ENCODE measurements at places on chromosomes 6 and 20. TPM values are rescaled to one million over a fixed set of nuclear protein-coding genes. Genes with fewer than 3 reads are reported as not detected.

MEI4 gene
- total RNA-seq: not detected

IMPG1 gene
- not detected for total RNA-seq

EMILIN3 gene
- total RNA-seq: 0.17 TPM

FAM50B gene
- total RNA-seq: 11.6 TPM

TMEM181 gene
- 36.0 TPM for total RNA-seq

DNA sequence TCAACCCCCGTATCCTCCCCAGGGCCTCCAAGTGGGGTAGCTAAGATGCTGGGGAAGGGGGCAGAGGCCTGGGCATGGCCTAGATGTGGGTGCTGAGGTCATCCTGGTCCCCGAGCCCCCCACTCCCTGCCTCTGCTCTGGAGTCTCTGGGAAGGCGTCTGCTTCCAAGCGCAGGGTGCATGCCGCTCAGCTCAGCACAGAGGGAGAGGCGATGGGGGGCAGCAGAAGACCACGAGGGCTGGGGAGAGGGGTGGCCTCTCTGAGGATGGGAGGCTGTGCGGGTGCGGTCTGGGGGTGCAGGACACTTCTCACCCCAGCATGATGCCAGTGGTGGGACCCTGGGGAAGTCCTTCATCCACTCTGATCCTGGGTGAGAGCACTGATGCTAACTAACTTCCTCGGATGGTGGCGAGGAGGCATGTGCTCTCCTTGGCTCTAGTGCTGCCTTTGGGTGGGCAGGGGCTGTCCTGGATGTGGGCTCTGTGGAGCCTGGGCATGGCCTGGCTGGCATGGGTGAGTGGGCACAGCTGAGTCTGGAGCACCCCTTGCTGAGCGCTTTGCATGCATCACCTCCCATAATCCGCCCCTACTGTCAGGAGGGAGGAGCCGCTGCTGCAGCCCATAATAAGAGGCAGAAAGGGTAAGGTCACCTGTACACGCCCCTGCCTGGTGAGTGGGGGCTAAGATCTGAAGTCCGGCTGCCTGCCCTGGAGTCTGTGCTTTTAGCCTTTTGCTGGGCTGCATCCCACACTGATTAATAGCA, 34.7 kb downstream of the EFCAB8 start:
- H3K27ac ChIP-seq: no peak overlapping the region
- no peak for DNase-seq
- H3K36me3 ChIP-seq: no peaks in the 10 kb centered on the region
- no peaks in the 10 kb centered on the region for H3K4me1 ChIP-seq

GRCh38 chr6:52558266-52559000, 18.4 kb downstream of the TRAM2 start:
- no peaks in the 10 kb centered on the region for H3K36me3 ChIP-seq
- H3K27me3 ChIP-seq: no peaks in the 10 kb centered on the region
- peak; percentile 55 for DNase-seq
- peak overlapping the region; percentile 83 for H3K27ac ChIP-seq
- H3K4me3 ChIP-seq: no peak overlapping the region

DNA sequence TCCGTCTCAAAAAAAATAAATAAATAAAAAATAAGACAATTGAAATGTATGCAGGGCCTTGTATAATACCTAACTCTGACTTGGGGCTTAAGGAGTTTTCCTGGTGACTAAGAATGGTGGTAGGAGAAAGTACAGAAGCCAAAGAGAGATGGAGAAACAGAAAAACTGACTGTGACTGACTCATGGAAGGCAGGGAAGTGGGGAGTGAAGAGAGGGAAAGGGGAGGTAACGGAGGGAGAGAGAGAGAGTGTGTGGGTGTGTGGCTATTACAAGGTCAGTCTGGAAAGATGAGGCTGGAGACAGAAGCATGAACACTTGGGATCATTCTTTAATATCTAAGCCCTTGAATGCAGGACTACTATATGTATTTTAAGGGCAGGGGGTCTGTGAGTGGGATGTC, 38.5 kb downstream of the SNRNP48 start:
- H3K36me3 ChIP-seq: no peaks in the 10 kb centered on the region
- no peaks in the 10 kb centered on the region for H3K27me3 ChIP-seq
- H3K4me1 ChIP-seq: no peaks in the 10 kb centered on the region
- H3K4me3 ChIP-seq: no peak overlapping the region

DNA sequence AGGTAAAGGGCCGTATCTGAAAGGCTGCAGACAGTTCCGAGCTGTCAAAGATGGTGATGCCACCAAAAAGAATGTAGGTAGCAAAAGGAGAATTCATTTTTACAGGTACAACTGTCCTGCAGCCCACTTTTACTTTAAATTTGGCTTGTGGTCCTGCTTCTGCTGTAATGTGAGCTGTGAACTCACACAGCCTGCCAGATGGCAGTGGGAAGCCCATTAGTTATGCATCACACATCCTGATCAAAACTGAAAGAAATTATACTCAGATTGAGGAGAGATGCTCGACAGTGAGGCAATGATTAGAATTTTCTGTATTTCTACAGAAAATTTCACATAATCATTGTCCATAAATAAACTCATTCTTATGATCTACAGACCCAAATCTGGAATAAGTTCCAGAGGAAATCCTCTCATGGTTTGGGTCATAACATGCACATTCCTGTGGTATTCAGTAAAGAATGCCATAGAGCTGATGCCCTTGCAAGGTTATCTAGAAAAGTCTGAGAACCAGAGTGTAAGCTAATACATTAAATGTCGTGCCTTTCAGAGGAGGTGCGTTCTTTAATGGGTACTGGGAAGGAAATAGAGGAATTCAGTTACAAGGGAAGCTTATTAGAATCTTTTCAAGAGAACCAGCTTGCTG, 23.9 kb upstream of the E2F3 start:
- no peak overlapping the region for H3K4me3 ChIP-seq
- peak overlapping the region; percentile 84 for H3K27ac ChIP-seq
- no peaks in the 10 kb centered on the region for H3K36me3 ChIP-seq
- H3K27me3 ChIP-seq: no peaks in the 10 kb centered on the region
- H3K4me1 ChIP-seq: peaks cover 18% of the 10 kb centered on the region
- peak; percentile 87 for DNase-seq

GRCh38 chr6:97073903-97074302, 149.4 kb downstream of the KLHL32 start:
- H3K27ac ChIP-seq: no peak overlapping the region
- H3K4me1 ChIP-seq: no peaks in the 10 kb centered on the region
- no peak for DNase-seq
- H3K36me3 ChIP-seq: no peaks in the 10 kb centered on the region

- H3K4me1 ChIP-seq: no peaks in the 10 kb centered on the region
- DNase-seq: no peak
- no peaks in the 10 kb centered on the region for H3K27me3 ChIP-seq
These were observed 37.4 kb upstream of the E2F3 start for GRCh38 chr6:20364327-20364726.

DNA sequence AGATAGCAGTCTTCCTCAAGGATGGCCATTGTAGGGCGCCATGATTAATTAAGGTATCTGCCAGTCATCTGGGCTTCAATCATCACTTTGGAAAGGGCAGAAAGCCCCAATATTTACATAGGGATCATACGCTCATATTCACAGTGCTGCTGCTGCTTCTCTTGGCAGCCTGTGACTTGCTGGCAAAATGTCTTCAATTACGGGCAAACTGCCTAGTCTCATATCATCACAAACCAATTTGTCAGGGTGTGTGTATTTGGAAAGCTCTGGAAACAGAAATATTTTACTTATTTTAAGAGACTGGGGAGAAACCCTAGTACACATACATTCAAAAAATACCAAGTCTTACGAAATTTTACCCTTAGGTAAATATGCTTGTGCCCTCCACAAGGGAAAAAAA, 77.6 kb downstream of the SAMD5 start:
- no peaks in the 10 kb centered on the region for H3K27me3 ChIP-seq
- no peak overlapping the region for H3K27ac ChIP-seq
- no peaks in the 10 kb centered on the region for H3K4me1 ChIP-seq
- peak; percentile 65 for DNase-seq
- H3K36me3 ChIP-seq: no peaks in the 10 kb centered on the region

DNA sequence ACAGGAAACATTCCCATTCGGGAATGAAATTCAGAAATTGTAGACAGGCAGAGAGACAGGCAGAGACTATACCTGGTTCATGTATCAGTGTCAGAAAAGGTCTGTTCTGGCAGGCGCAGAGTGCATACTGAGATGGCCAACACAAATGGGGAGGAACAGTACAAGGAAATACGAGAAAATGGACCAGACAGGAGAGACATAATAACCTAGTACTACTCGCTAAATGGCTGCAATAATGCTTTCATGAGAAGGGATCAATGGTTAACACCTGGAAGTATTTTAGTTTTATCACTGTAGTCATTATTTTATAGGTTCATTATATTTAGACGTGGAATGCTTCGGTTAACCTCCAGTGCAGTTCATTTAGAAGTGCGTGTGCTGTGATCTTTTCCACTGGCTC, 58.9 kb downstream of the CD83 start:
- no peak for DNase-seq
- no peaks in the 10 kb centered on the region for H3K36me3 ChIP-seq
- H3K27ac ChIP-seq: no peak overlapping the region

GRCh38 chr6:130697995-130698535, 129.1 kb upstream of the SMLR1 start:
- peak; percentile 52 for DNase-seq
- no peaks in the 10 kb centered on the region for H3K36me3 ChIP-seq
- H3K4me1 ChIP-seq: no peaks in the 10 kb centered on the region
- no peak overlapping the region for H3K4me3 ChIP-seq
- peak overlapping the region; percentile 17 for H3K27ac ChIP-seq
- no peaks in the 10 kb centered on the region for H3K27me3 ChIP-seq

DNA sequence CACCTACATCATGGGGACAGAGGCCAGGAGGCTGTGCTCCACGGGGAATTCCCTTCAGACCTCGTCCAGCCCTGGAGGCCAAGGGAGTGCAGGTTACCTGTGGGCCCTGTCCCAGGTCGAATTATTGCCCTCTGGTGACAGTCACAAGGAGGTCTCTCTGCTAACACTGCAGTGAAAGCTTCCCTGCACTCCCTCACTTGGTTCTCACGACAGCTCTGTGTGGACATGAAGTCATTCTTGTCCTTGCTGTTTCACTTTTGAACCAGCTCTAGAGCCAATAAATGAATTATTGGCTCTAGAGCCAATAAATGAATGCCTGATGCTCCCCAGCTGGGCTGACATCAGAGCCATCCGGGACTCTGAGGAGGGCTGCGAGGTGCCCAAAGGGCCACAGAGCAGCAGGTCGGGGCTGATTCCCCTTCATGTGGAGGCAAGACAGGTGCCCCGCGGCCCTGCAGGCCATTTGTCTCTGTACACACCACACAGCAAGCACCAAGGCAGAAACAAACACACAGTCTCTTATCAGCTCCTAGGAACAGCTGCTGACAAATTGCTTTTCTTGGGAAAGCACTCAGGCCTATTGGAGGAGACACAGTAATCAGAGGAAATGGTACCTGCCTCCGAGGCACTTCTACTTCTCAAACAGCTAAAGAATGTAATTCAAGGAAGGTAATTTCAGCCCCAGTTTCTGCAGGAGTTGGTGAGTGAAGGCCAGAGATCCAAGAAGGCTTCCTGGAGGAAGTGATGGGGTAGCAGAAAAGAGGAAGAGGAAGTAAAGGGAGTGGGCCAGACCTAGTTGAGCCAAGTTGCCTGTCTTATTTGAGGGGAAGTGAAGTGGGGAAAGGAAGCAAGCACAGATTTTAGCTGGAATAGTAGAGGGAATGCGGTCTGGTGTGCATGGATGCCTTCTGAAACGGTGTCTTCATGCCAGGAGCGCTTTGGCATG, 27.5 kb upstream of the TBXT start:
- no peak overlapping the region for H3K4me3 ChIP-seq
- H3K4me1 ChIP-seq: no peaks in the 10 kb centered on the region
- no peak for DNase-seq

DNA sequence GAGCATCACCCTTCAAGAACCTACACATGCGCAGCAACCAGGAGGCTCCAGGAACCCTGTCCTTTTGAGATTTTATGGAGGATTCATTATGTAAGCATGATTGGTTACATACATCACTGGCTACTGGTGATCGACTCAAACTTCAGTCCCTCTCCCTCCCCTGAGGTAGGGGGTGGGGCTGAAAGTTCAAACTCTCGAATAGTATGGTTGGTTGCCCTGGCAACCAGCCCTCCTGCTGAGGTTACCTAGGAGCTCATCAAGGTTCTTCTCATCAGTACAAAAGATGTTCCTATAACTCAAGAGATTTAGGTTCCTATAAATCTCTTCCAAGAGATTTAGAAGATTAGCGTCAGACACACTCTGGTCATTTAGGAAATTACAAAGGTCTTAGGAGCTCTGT, 21.9 kb upstream of the ZSCAN9 start:
- no peak for DNase-seq
- peaks cover 7% of the 10 kb centered on the region for H3K27me3 ChIP-seq
- no peak overlapping the region for H3K4me3 ChIP-seq
- no peaks in the 10 kb centered on the region for H3K4me1 ChIP-seq
- no peak overlapping the region for H3K27ac ChIP-seq

DNA sequence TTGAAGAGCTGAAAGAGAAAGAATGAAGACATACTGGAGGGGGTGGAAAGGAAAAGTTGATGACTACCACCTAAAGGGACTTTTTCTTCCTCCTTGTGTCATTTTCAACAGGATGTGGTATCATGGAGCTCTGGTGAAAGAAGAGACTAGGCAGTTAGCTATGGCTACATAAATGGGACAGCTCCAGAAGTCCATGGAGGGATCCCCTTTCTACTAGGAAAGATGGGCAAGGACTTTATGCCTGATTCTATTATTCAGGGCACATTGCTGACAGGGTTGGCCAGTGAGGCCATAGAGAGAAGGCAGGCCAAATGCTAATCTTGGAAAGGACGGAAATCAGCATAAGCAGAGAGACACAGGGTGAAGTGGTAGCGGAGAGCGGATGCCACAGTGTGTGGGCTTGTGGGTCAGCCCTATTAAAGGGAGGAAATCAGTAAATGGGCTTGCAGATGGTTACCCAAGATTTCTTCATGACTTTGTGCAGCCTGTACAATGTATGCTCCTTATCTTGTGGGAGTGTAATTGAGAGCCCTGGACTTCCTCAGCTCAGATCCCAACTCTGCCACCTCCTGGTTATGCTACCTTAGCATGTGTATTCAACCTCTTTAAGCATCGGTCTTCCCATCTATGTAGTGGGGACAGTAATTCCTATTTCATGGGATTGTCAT, 77.4 kb upstream of the TMEM170B start:
- no peaks in the 10 kb centered on the region for H3K36me3 ChIP-seq
- no peaks in the 10 kb centered on the region for H3K27me3 ChIP-seq
- H3K4me1 ChIP-seq: no peaks in the 10 kb centered on the region
- no peak overlapping the region for H3K4me3 ChIP-seq

GRCh38 chr6:15309611-15310283, 63.9 kb downstream of the JARID2 start:
- no peaks in the 10 kb centered on the region for H3K27me3 ChIP-seq
- no peak overlapping the region for H3K27ac ChIP-seq

Data from fibroblast of lung (primary cell).